Activated naive CD4-positive, alpha-beta T cell treated with anti-CD3 and anti-CD28 coated beads for 36 hours (primary cell): ENCODE measurements at places on chromosomes 16 and 17.

- DNase-seq = peak; percentile 44
Observed at GRCh38 chr17:47188271-47188875, 722 bp downstream of the CDC27 start.

- peak; percentile 49 for DNase-seq
Observed at GRCh38 chr17:27579304-27579703, 51.7 kb upstream of the LGALS9 start.

DNA sequence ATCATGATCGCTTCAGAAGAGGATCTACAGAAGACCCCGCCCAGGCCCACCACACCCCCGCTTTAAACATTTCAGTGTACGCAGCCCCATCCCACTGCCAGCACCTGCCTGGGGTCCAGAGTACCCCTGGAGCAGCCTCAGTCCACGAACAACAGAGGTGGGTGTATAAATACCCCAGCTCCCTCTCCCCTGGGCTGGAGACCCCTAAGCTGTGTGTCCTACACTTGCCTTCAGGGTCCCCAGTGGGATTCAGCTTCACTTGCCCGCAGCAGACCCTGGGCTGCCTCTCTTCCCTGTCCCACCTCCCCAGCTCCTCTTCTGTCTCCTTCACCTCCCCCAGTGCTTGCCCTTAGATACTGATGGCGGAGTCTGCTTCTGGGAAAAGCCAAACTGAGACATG lies 105.7 kb downstream of the RBFOX3 start:
- DNase-seq = no peak

DNA sequence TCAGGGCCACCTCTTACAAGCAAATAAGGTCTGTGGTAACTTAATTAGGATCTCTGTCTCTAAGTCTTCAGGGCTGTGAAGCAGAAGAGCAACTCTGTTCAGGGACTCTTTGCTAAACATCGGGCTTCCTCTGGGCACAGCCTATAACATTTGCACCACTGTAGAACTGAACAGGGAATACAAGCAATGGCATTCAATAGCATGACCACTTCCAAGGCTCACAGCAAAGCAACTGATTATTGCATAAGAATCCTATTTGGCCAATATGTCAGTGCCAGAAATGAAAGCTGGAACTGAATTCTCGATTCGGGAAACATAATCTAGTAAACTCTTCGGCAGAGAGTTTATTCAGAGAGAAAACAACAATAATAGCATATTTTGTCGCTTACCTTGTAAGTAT lies 92.2 kb upstream of the AMZ2 start:
- no peak for DNase-seq

GRCh38 chr17:32491371-32492263 lies 4.8 kb downstream of the CDK5R1 start:
- peak; percentile 80 for DNase-seq

DNA sequence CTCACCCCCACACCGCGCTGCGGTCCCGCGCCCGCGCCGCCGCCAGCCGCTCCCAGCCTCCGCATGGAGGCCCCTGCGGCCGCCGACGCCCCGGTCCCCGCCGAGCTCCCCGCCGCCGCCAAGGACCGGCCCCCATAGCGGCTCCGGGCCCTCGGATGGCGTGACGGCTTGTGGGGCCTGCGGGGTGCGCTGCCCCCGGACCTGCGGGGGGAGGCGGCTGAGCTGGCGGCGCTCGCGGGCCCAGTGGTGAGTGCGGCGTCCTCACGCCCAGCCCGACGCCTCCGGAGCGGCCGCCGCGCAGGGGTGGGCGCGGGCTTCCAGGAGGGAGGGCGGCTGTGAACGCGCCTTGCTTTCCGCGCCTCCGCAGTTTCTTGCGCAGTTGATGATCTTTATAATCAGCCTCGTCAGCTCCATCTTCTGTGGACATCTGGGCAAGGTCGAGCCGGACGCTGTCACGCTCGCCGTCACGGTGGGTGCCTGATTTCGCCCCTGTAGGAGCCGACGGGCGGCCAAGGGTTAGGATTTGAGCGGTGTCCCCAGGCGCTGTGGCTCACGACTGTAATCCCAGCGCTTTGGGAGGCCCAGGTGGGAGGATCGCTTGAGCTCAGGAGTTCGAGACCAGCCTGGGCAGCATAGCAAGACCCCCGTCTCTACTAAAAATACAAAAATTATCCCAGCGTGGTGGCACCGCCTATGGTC lies 46.4 kb downstream of the SLC47A1 start:
- DNase-seq = no peak

- DNase-seq = peak; percentile 63
Observed at GRCh38 chr17:29292071-29292991, 1.6 kb downstream of the NUFIP2 start.
